CD4-positive, alpha-beta T cell treated with Interleukin-4 for 4 hours (primary cell): ENCODE measurements at places on chromosomes 12 and 14.

DNA sequence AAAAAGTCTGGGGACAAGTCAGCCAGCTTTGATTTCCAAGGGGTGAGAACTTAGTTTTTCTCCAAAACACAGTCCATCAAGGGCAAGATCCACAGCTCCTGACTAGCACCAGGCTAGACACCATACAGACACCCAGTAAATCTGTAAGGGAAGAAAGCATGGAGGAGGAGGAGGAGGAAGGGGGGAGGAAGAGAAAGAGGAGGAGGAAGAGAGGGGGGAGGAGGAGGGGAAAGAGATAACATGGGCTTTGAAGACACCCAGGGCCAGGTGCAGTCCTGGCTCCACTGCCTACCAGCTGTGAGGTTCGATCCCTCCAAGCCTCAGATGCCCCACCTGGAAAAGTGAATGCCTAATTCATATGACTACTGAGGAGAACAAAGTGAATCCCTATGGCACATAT lies 18.3 kb downstream of the KDM2B start:
- DNase-seq: no peak

DNA sequence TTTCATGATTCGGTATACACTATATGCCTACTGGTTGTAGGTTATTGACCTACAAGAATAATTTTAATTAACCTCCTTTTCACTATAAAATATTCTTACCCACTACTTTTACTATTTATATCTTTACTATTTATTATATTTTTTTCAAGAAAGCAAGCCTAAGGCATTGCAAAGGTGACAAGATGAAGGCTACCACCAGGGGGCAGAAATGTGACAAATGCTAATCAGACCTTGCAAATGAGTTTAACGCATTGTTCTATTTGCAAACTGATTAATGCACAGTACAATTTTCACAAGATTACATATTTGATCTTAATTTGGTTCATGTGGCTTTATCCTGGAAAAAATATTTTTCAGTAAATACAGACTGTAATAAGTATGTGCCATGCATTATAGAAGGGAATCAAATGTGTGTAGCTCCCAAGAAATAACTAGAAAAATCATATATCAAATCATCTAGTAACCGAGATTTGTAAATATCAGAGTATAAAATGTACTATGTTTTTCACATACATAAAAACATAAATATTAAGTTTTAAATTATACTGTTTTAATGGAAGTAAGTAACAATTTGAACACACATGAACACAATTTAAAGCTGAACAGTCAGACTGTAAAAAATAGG lies 107.0 kb downstream of the ADAMTS20 start:
- peak; percentile 37 for DNase-seq

DNA sequence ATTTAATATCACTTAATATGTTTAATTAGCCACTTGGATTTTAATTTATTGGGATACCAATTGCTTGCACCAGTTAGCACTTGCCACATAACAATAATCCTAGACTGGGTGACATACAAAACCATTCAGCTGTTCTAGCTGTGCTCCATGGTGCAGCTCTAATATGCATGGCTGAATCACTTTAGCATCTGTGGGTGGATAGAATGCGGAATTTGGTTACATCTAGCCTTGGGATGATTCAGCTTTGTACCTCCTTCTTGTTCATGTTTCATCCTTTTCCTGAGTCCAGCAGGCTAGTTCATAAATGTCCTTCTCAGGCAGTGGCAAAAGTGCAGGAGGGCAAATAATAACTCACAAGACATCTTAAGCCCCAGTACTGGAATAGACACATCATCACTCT lies 1263.0 kb downstream of the LRFN5 start:
- DNase-seq: no peak

DNA sequence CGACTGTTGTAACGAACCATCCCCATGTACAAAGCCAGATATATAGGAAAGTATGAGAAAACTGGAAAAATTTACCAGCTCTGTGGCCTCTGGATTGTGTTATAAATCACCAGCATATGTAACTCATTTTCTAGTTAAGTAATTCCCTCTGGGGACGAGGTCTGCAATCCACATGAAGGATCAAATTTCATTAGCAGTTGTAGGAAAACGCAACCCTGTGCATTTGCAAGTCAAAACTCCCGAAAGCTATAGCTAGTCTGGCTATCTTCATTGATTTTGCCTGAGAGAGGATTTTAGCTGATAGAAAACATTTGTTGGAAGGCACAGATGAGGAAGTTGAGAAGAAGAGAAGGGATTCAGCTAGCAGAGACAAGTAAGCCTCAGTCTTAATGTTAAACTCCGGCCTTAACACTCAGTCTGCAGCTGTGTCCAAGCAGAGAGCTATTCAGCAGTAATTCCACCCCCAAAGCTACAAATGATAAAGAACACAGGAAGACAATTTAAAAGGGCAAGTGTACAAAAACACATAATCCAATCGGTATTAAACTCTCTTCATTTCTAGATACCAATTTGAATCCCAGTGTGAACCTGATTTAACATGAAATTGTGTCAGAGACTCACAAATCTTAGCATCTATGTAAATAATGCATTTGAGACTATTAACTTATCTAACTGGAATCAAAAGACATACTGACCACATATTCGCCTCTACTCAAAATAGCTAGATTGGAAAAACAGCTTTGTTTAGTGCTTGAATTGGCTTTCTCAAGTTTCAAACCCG lies 54.2 kb upstream of the CERS5 start:
- DNase-seq: peak; percentile 14

- DNase-seq: no peak
Observed at GRCh38 chr14:101734246-101734847, 27.2 kb upstream of the PPP2R5C start.
